ENCODE measurements at places on chromosomes 3 and 15.

- DNase-seq, result no peak
These were observed 49.2 kb upstream of the PRR20G start for GRCh38 chr3:127337001-127337400.

- peak; percentile 12 for DNase-seq
These were observed 577.8 kb downstream of the PYDC2 start for GRCh38 chr3:192038726-192039125.

DNA sequence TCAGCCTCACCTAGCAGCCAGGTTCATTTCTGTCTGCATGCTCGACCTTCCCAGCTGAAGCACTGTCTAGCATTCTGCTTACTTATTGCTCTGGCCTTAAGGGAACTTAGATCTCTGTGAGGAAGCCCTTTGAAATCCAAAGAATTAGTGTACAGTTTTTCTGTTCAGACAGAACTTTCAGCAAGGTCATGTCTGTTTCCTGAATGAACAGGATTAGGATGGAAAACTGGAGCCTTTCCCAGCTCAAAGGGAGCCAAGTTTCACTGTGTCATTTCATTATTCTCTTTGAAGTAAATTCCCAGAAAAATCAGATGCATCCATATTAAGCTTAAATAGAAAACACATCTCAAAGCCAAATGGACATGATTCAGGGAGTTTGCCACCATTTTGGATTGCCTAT, 457.3 kb upstream of the KCNMB2 start:
- peak; percentile 10 for DNase-seq

DNA sequence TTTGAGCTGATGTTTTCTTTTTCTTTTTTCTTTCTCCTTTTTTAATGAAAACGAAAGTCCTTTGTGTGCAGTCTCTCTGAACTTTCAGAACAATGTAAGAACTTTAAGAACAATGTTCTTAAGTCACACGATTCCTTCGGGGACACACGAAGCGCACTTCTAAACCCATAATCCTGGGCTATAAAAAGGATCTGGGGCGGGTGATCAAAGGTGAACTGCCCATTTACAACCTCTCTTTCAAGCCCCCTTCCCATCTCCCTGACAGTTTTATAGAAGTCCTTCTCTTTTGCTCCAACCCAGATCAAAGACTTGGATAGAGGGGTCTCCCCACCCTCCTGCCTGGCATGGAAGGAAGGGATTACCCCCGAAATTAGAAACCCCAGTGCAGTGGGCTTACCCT, 126.8 kb downstream of the BDH1 start:
- DNase-seq, result no peak

DNA sequence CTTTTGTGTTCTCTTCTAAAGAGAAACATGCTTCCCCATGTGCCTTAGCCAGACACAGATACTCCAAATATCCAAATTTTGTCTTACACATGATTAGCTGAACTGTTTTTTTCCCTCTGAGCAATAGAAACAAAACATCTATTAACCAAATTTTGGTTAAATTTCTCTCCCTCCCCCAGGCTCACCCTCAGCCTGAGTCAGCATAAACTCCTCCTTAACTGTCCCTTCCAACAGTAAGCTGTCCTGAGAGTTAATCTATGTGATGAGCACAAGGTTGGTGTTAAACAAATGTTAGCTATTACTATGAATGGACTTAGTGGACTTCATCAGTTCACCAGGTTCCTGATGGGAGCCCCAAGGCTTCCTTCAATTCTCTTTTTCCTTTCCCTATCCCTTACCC, 108.5 kb downstream of the RSL24D1 start:
- no peak for DNase-seq

GRCh38 chr3:129260606-129261005, 11.2 kb downstream of the COPG1 start:
- no peak for DNase-seq

- no peak for DNase-seq
These were observed 107.1 kb upstream of the PTX3 start for GRCh38 chr3:157329551-157329950.

DNA sequence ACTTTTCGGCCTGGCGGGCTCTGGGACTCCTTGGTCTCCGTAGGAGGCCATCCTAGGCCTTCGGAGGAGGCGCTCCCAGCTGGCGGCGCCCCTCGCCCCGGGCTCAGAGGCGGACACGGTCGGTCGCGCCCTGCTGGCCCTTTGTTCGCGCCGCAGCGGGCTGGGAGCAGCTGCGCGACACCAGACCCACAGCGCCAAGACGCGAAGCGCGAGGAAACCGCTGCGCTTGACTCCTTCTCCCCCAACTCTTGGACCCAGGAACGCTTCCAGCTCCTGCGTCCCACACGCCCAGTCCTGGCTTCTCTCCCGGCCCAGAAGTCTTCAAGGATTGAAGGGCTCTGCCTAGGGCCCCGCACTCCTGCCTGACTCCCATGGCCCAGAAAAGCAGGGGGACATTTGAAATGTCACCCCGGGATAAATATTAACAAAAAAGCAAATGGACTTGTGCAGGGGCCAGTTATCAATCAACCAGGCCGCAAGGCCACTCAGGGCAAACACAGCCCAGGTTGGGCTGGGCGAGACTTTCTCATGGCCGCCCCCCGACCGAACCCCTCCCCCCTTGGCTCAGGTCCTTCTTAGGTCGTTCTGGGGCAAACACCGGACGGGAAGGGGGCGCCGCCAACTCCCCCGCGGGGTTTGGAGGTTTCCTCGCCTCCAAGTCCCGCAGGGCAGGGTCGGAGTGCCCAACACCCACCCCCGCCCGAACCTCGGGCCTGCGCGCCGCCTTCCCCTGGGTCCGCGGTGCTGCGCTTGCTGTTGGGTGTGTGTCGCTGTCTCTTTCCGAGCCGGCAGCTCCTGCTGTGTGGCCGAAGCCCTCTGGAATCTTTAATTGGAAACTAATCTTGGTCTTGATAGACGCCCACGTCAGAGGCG, 5.1 kb downstream of the ONECUT1 start:
- peak; percentile 46 for DNase-seq

GRCh38 chr3:48702320-48702920, 14.6 kb downstream of the IP6K2 start:
- DNase-seq, result peak; percentile 51

GRCh38 chr15:85515212-85515611, 134.8 kb downstream of the AKAP13 start:
- DNase-seq, result no peak

- no peak for DNase-seq
These were observed 286.8 kb upstream of the CNTN6 start for GRCh38 chr3:806006-806405.

- no peak for DNase-seq
These were observed 184.1 kb upstream of the HES1 start for GRCh38 chr3:193951859-193952258.

DNA sequence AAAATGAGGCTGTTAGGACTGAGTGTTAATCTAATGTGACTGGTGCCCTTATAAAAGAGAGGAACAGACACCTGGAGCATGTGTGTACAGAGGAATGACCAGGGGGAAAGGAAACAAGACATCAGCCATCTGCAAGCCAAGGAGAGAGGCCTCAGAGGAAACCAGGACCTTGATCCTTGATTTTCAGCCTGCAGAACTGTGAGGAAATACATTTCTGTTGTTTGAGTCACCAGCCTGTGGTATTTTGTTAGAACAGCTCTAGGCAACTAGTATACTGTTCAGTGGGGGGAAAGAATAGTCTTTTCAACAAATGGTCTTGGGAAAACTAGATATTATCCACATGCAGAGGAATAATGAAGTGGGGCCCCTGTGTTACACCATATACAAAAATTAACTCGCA, 80.6 kb downstream of the CCR1 start:
- no peak for DNase-seq

DNA sequence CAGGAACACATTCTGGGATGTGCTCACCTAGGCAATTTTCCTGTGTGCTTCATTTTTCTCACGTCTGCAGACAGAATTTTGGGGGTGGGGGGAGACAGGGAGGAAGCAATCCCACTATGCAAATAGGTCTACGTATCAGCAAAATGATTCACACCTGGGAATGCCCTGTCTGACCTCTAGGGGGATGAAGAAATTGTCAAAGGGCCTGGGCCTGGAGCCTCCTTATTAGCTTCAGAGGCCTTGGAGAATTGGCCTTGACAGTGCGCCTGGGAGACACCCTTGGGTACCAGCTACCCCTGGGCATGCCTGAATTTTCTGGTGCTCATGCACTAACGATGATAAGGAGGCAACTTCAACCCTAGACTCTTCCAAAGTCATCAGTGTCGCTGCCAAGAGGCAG, 207.5 kb downstream of the CADPS start:
- peak; percentile 71 for DNase-seq

DNA sequence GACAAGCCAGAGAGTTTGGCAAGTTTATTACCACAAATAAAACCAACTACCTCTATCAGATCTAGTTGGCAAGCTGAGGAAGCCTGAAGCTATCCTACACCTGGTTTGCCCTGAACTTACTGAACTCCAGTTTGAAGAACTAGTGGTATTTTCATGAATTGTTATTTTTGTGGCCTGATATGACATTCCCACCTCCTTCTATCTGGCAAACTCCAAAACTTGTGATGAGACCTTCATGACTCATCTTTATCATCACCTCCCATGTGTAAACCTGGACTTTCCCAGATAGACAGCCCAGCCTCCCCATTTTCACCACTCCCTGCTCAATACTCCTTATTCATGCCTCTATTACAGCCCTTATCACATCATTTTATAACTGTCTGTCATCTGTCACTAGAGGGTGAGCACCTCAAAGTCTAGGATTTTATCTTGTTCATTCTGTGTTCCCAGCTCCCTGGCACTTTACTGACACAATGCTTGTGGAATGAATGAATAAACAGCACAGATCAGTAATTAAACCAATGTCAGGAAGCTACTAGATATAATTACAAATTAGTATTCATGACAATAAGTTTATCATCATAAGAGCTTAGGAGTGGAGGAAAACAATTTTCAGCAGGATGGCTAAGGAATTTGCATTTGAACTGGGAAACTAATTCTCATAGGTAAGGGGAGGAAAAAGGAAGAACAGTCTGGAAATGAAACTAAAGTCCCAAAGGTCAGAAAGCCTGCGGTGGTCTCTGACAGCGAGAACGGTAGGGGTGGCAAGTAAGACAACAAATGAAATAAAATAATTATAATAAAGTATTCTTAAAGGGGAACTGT, 13.2 kb upstream of the TRANK1 start:
- DNase-seq, result no peak

DNA sequence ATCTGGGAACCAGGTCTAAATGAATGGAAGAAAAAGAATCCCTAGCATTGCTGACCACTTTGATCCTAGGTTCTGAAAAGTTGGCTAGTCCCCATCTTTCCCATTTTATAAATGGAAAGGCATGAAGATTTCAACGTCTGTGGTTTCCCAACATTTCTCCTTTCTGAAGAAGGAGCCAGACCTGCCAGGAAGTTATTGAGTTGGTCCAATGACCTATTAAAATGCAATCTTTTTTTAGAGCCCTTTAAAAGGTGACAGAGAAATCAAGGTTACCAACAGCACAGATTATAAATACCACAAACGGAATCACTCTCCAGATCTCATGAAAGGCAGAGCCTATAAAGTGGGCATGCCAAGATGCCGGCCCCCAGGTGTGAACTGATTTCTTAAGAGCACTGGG, 505.6 kb upstream of the THBS1 start:
- DNase-seq, result no peak

DNA sequence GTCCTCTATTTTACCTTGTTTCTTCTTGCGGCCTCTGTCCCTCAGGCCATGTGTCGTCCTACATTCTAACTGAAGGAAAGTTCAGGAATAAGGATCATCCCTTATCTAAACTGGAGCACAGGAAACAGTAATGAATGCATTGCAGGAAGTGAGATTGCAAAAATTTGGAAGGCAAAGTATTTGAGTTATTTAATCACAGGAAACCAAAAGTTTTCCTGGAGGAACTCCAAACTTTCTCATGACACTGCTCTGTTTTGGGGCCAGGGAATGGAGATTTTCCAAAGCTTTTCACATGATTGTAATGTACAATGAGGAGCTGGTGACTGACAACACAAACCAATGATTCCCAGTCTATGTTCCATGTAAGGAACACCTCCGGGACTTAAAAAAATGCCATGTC, 57.8 kb upstream of the PLSCR4 start:
- DNase-seq, result no peak

- no peak for DNase-seq
These were observed 21.1 kb upstream of the GAP43 start for GRCh38 chr3:115602194-115602593.

GRCh38 chr3:161251716-161252115, 30.6 kb downstream of the NMD3 start:
- no peak for DNase-seq

DNA sequence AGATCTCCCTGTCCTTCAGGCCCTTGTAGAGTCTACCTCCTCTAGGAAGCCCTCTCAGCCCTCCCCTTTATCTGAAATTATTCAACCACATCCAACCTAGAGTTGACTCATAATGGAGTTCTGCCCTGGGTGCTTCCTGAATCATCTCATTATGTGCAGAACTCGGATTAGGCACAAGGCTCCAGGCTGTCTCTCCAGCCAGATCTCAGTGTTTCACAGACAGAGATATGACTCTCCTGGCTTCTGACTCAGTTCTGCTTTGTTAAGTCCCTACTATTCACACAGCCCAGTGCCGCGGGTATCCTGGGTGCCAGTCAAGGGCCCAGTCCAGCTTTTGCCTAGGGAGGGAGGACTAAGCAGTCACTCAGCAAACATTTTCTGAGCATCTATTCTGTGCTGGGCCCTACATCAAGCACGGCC, 9.3 kb downstream of the STRA6 start:
- no peak for DNase-seq

- DNase-seq, result no peak
These were observed 157.9 kb upstream of the SLC2A2 start for GRCh38 chr3:171184372-171184771.

GRCh38 chr3:8501371-8502131, at the start of gene LMCD1:
Gene LMCD1 (plus strand): TSS chr3:8501823. CDS start chr3:8501939, 116 bp downstream.
- peak; percentile 97 for DNase-seq

DNA sequence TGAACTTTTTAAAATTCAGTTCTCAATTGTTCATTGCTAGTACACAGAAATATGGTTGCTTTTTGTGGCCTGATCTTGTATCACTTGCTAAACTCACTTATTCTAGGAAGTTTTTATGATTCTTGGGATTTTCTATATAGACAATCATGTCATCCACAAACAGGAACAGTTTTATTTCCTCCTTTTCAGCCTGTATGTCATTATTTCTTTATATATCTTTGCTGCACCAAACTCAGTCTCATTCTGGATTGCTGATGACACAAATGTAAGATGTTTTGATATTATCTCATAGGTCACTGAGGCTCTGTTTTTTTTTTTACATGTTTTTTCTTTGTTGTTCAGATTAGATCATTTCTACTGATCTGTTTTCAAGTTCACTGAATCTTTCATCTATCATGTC, 71.7 kb downstream of the TTBK2 start:
- no peak for DNase-seq

DNA sequence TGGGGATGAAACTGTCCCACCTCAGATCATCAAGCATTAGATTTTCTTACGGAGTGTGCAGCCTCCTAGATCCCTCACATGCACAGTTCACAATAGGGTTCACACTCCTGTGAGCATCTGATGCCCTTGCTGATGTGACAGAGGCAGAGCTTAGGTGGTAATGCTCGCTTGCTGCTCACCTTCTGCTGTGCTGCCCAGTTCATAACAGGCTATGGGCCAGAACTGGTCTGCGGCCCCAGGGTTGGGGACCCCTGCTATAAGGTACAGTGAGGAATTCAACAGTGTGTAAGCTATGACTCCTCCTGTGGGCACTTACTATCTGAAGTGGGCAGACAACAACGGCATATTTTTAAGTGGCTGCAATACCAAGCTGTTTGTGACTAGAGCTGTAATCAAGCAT, 187.9 kb upstream of the BHLHE40 start:
- no peak for DNase-seq
